ENCODE measurements at places on chromosomes 3 and 15.

DNA sequence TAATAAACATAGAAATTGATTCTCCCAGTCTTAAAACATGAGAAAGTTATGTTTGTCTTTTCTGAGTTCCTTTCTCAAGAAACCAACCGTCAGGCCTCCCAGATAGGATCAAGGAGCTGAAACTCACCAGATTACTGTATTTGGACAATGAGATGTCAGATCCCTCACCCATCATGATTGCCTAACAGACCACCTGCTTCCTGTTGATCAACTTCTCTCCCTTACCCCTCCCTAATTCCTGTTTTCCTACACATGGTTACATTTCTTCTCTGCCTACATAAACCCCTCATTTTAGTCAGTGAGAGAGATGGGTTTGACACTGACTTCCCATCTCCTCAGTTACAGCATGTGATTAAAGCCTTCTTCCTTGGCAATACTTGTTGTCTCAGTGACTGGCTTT, 917.5 kb downstream of the FHIT start:
- no peak for DNase-seq

DNA sequence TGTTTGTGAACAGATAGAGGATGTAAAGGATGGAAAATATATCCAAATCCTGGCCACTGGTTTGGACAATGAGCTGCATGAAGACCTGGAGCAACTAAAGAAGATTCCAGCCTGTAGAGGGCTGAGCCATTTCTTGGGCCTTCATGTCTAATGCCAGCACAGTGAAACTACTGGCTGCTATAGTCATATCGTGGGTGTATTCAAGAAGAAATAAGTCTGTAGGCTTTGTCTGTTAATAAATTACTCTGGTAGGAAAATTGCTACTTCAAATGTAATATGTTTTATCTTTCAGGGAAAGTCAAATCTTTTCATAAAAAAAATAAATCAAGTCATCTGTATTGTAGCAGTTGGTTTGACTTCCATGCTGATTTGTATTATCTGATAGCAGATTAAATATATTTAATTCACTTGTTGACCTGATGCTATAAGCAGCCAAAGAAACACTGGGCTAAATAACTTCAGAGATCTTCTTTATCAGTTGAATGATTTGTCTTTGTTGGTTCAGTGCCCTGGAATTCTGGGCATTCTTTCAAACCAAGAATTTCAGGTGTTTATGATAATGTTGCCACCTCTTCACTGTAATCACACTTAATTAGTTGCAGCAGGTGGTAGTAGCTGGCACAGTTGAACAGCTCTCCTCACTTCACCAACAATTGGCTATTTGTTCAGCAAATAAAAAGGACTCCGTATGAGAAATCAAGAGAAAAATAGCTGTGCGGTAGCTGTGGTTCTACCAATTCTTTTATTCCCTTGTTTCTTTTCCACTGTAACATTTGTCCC, 1109.5 kb downstream of the NSUN3 start:
- DNase-seq, result no peak

- peak; percentile 76 for DNase-seq
Measured at GRCh38 chr15:40906991-40907802, 12.9 kb downstream of the VPS18 start.

DNA sequence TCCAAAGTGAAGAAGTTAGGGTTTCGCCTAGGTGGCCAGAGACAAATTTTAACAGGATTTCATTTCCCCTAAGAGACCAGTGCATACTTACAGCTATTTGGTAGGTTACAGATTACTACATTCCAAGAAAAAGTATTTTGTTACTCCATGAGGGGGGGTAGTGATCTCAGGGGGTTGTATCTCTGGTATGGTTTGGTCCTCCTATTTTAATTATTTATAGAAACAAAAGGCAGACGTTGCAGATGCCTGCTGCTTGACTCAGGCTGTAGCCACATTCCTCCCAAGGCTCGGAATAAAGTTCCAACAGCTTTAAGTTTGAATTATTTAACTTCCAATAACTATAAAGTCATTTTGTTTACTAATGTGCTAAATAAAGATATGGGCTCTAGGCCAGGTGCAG, 1.3 kb upstream of the TRIM59 start:
- no peak for DNase-seq

GRCh38 chr3:112126511-112126911, 6.5 kb downstream of the GCSAM start:
- DNase-seq, result no peak

GRCh38 chr3:17028363-17028762, 143.6 kb downstream of the PLCL2 start:
- DNase-seq, result no peak

DNA sequence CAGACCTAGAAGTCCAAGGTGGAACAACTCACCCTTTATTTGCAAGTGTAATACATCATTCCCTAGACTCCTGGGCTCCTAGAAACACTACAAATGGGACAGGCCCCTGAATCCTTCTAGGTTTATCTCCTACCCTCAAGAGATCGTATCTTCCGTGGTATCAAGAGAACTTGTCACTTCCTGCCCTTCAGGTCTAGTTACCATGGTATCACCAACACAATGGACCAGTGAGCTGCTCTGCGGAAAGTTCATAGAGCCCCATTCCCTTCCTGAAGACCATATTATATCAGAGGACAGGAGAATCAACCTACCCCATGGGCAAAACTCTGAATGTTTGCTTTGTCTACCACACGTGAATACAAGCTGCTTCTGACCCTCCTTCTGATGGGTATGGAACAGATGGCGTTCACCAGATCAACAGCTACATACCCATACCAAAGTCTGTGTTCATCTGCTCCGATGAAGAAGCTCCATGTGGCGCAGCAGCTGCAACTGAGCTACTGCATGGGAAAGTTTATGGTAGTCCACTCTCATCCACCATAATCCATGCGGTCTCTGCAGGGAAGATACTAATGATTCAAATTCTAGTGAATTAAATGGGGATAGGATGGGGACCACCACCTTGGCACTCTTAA, 84.6 kb upstream of the KLF13 start:
- no peak for DNase-seq

GRCh38 chr3:29171043-29171990, 109.6 kb upstream of the RBMS3 start:
- no peak for DNase-seq

DNA sequence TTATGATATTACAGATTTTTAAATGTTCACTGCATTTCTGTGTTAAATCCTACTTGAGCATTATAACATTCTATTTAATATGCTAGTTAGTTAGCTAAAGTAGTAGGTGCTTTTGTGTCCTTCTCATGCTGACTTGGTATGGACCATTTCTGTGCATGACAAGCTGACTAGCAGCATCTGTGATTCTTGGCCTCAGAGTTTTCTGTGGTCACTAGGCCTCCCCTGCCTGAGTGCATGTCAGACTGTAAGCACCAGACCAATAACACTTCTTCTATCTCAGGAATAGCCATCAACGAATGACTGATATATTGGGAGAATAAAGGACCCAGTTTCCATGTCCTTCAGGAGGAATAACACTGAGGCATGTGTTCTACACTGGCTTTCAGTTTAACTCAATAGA, 22.6 kb upstream of the SLC7A14 start:
- no peak for DNase-seq

GRCh38 chr15:66211670-66212562, 41.6 kb downstream of the MEGF11 start:
- DNase-seq, result no peak

GRCh38 chr15:101522621-101523559, 33.4 kb upstream of the PCSK6 start:
- DNase-seq, result no peak

DNA sequence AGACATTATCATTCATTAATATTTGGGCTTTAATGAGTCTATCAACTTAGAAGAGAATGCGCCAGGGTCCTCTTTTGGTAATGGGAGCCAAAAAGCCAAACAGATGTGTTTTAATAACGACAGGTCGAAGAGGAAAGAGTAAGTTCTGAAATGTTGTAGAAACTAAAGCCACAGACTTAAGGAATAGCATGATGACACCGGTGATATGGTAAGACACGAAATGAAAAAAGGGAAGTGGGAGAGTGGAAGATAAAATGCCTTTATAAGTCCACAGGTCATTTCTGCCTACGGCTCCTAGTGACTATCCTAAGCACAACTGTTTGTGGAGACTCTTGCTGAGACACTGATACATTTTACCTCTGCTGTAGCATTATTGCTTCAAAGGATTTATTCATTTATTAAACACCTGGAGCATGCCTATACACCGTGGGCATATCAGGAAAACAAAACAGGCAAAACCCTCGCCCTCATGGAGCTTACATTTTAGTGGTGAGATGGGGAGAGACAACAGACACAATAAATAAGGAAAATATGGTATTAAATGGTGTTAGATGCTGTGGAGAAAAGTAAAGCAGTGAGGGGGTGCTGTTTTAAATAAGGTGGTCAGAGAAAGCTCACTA, 11.7 kb upstream of the CD47 start:
- DNase-seq, result no peak

DNA sequence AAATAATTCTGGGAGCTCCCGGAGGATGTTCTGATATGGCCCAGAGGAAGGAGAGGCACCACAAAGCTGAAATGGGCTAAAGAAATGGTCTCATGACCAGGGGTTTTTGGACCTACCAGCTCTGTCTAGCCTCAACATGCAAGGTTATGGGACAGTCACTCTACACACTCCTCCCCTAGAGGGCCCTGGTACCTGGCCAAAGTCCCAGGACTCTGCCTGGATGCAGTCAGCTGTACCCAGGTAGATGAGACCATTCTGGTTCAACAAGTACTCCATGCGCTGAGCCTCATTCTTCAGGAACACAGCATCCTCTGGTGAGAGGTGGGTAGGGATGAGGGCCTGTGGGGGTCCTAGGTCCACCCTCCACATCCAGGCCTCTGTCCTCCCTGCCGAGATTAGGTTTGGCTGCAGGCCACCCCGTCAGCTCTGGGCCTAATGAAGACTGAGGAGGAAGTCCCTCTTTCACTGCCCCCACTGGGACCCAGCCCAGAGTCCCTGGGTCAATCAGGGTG, 9.5 kb downstream of the EPB42 start:
- DNase-seq, result no peak

DNA sequence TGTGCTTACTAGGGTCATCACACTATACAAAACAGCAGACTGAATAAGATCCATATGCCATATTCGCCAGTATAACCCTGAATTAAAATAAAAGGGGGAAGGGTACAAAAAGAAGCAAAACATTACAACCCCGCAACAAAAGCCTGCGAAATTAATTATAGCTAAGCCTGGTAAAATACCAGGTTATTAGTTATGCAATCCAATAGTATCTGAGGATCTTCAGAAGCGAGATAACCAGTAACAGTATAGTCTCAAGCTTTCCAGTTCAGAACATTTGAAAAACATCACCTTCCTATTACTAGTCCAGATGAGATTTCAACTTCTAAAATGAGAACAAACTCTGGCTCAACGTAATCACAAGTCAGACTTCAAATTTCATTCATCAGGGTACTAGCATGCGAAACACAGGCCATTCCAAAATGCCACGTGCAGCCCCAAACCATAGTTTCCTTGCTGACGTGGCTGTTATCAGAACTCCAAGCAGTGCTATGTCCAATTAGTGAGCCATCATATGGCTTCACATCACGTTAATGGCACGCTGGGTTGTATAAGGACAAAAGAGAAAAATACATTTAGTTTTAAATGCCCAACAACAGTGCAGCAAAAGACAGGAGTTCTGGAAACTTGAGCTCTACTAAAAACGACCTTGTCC, 1.1 kb downstream of the SSR3 start:
- DNase-seq, result no peak

- DNase-seq, result no peak
Measured at GRCh38 chr15:42858999-42859789, 61.4 kb downstream of the TTBK2 start.

DNA sequence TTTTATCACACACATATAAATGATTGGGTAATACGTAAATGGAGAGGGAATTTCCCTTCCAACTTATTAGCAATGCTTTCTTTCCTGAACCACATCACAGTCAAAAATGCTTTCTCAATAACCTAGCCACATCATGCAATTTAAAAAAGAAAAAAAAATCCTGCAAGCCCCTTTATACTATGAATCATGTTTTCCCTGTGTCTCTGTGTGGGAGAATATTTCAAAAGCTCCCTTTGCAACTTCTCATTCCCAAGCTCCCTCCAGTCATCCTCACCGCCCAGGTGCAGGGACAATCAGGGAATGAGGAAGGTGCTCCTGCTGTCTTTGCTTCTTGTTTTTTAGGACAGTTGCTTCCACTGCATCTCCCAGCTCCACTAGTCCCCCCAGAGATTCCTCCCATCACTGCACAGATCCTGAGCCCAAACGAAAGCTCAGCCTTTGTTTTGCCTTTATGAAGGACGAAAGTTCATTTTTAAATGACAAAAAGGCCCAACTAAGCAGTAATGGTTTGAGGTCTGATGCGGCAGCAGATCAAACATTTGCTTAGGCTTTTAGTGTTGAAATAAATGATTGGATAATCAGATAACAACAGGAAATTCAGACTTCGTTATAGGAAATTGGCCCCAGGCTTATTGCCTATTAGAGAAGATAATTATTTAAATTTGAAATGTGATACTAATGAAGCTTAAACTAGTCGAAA, 47.8 kb upstream of the ADGRG7 start:
- no peak for DNase-seq

- no peak for DNase-seq
Measured at GRCh38 chr15:49696433-49696832, 75.6 kb downstream of the DTWD1 start.

- DNase-seq, result no peak
Measured at GRCh38 chr3:162884373-162884772, 1387.8 kb downstream of the OTOL1 start.

GRCh38 chr3:105752791-105753415, 115.9 kb downstream of the CBLB start:
- no peak for DNase-seq

Measured in stimulated activated effector memory CD8-positive, alpha-beta T cell treated with anti-CD3 and anti-CD28 coated beads, Interleukin-12 subunit alpha, Interleukin-12 subunit beta, amount 100 ng/mL, for 72 hours (primary cell).